NCI-H460 (cell line): ENCODE measurements at places on chromosomes 12 and 14.
A peak's percentile ranks its signal among the peaks of the same experiment; 100 is the strongest.

GRCh38 chr14:99132821-99133635 is 139.0 kb downstream of the BCL11B start:
- DNase-seq, result no peak

DNA sequence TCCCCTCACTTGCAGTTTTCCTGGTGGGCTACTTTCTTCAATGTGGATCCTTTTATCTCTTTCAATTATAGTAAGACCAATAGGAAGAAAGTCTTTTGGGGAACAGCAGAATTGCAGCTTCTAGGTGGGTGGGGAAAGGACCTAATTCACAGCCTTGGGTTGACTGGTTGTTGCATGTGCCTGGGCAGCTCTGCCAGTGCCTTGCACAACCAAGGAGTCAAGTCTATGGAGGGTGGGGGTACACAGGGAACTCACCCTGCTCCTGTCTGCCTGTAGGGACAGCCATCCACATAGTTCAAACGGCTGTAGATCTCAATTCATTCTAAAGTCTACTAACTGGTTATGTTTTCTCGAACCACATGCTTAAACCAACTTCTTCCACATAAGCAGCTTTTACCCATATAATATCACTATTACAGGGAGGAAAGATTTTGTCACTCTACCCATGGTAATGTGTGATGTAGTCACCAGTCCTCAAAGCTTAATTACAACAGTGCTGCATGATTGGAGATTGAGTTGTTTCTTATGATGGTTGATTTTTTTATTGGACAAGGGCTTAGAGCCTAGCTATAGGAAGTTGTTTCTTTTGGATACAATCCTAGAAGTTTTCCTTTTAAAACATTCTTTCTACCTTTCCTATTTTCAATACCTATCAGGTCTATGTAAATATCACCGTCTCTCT is 117.7 kb upstream of the FRMD6 start:
- no peak for DNase-seq

GRCh38 chr14:76051717-76052465 is 66.3 kb downstream of the IFT43 start:
- DNase-seq, result no peak

GRCh38 chr14:68796418-68797101 is 3.7 kb upstream of the ZFP36L1 start:
- no peak for DNase-seq

DNA sequence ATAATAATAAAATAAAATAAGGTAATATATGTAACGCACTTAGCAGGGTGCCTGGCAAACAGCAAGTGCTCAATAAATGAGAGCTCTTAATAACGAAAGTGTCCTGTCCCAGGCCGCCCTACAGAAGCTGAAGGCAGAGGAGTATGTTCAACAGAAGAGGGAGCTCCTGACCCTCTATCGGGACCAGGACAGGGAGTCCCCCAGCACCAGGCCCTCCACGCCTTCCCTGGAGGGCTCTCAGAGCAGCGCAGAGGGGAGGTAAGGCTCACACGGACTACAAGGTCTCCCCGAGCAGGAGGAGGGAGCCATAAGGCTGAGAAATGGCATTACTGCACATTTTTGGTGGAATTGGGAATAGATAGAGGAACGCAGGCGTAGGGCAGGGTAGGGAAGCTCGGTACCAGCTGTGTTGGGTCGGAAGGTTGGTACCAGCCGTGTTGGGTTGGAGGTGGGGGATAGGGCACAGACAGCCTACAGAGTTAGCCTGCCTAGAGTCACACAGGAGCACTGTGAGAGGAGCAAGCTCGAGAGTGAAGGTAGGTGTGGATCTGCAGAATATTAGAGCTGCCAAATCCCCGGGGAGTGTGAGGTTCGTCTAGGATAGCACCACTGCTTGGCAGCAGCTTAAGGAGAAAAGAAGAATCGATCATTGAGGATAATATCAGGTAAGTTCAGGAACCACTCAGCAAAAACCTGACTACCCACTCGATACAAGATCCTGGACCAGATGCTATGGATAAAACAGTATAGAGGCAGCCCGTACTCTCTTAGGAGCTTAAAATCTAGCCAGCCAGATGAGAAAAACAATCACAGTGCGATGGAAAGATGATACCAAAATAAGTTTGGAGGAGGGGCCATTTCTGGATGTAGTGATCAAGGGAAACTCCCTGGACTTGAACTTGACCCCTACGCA is 15.3 kb downstream of the TNFRSF1A start:
- peak; percentile 71 for DNase-seq

GRCh38 chr12:89339526-89339925 is 12.8 kb downstream of the DUSP6 start:
- DNase-seq, result no peak

GRCh38 chr14:26856876-26857518 is 259.2 kb upstream of the NOVA1 start:
- DNase-seq, result no peak

- no peak for DNase-seq
These were observed 37.6 kb upstream of the PIWIL1 start for GRCh38 chr12:130300090-130300489.

DNA sequence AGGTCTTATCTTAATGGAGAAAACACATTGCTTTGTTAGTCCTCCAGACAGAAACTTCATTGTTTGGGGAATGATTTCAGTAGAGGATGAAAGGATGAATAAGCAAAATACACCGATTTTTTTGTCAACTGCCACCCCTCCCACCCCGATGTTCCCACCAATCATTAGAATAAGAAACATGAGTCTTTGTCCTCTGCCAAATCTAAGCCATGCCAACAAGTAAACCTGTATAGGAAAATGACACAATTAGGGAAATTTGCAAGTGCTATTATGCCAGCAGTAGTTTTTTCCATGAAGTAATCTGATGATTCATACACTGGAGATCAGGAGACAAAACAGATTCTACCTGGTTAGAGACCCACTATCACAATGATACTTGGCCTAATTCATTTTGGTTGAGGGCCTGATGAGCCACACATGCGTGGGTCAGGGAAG is 35.9 kb downstream of the FLRT2 start:
- no peak for DNase-seq

DNA sequence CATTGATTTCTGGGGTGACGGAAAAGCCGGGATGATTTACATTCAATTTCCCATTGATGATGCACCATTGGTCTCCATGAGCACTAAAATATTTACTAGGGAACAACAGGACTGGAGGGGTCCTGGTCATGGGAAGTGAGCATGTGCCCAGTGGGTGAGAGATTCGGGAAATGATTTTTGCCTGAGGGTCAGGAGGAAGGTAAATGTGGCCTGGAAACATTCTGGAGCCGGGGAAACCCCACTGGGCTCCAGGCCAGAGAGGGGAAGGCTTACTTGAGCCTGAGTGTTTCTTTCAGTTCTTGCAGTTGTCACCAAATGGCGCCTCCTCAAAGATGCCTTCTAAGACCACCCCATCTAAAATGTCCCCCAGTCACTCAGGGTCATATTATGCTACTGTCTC is 532.3 kb upstream of the TBX3 start:
- no peak for DNase-seq

DNA sequence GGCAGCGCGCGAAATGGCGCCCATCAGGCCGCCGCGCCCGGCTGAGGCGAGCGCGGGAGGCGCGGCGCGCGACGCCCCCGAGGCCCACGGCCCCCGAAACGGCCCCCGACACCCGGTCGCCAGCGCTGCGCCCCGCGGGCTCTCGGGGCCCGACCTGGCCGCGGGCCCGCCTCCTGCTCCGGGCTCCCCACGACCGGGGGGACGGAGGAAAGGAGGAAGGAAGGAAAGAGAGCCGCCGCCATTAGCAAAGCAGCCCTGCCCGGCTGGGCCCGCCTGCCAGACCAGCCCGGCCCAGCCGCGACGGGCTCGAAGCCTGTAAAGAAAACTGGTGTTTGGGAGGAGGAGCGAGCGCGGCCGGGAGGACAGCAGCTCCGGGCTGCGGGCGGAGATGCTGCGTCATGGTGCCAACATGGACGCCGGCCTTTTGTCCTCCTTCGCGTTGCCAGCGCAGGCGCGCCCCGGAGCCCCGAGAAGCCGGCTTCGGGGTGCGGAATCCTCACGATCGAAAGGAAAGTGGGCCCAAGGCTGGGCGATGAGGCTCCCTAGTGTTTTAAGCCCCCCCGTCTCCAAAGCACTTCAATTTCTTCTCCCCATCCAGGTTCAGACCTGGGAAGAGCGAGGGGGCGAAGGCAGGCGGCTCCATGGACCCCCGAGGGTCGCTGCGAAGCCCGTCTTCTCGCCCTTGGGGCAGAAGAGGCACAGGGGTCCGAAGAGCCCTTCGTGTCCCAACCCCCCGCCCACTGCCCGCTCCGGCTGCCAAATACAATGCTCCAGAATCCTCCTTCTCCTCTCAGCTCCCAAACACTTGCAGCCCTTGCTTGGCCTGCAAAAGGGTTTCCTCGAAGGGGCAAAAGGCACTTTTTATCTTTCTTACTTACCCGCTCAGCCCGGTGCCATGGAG is 2.9 kb upstream of the SETD1B start:
- peak; percentile 72 for DNase-seq

DNA sequence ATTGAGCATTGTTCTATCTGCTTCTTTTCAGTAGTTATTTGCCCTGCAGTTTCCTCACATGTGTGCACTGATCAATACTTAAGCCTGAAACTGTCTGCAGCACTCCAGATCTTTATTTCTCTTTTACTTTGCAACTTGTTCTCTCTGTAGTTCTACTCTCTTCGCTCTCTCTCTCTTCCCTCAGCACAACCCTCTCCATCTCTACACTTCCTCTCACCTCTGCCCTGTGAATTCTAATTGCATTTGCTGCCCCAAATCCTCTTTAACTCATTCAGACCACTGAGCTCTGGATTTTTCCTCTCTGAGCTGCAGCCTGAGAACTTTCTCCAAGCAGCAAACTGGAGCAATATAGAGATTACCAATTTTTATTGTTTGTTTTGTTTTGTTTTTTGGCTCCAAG is 1035.5 kb downstream of the FSCB start:
- no peak for DNase-seq

DNA sequence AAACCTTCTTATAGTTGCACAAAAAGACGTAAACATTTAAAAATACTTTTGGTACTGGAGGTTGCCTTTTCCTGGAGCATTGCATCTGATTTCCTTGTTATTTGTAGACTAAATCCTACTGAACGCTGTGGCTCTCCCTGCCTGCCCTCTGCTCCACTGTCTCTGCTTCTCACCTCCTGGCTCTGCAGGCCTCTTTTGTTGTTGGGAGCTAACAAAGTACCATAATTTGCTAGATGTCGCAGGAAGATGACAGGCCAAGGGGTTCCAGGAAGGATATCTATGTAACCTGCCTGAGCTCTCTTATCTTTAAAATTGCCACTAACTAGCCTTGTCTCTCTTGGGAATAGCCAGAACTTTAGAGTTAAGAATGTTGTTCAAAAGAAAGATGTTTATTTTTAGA is 21.4 kb downstream of the SYNE2 start:
- no peak for DNase-seq

GRCh38 chr14:58072288-58073071 is 79.5 kb downstream of the ARMH4 start:
- DNase-seq, result peak; percentile 65

- no peak for DNase-seq
These were observed 115.6 kb downstream of the LRIG3 start for GRCh38 chr12:58804749-58805148.

- DNase-seq, result no peak
These were observed 18.6 kb downstream of the PEX5 start for GRCh38 chr12:7207866-7208625.

DNA sequence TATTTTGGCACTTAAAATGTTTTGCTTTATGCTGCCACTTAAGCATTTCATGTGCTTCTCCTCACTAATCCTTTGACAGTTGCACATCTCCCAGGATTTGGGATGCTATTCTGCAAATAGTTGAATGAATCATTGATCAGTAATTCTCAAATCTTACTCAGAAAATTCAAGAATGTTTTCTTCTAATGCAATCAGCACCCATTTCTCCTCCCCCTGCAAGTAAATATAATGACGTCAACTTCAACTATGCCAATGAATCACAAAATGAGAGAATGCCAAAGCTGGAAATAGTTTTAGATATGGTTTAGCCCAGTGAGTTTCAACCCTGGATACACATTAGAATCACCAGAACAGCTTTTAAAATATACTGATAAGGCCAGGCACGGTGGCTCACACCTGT is 2.1 kb upstream of the BLOC1S1 start:
- DNase-seq, result no peak

DNA sequence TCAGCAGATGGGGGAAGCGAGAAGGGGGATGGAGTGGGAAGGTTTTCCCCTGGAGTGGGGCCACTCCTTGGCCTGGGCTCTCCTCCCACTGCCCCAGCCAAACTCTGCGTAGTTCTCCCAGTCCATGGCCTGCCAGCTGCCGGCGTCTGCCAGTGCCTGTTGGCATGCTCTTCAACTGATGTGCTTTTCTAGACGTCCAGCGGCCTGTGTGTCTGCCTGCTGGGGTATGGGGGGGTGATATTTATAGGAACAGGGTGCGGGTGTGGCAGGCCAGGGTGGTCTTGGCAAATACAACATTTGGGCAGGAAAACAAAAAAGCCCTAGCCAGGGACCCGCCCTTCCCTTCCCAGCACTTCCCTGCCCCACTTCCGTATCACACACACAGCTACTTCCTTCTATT is 786.3 kb upstream of the NOVA1 start:
- DNase-seq, result no peak

GRCh38 chr12:27624586-27624985 is 71.7 kb upstream of the REP15 start:
- no peak for DNase-seq

GRCh38 chr14:69712599-69713088 is 54.3 kb upstream of the SRSF5 start:
- no peak for DNase-seq

DNA sequence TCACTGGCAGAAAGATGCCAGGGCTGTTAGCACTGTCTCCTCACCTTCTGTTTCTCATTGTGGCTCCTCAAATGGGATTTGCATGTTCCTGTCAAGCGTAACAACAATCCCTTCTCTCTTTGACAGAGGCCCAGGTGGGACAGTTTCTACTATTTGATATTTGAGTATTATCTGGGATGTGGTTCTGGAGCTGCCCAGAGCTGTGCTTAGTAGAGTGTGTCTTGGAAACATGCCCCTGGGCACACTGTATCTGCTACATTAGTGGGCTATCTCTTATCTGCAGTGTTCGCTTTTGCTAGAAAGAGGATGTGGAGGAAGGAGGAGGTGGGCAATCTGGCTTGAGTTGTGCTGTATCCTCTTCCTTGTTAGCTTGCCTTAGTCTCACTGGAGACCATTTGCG is 3.8 kb upstream of the ACADS start:
- no peak for DNase-seq
